ENCODE measurements at places on chromosomes 6 and 20.
A peak's percentile ranks its signal among the peaks of the same experiment; 100 is the strongest.

- no peak overlapping the region for H3K27ac ChIP-seq
- no peaks in the 10 kb centered on the region for H3K36me3 ChIP-seq
- no peaks in the 10 kb centered on the region for H3K27me3 ChIP-seq
- no peak for DNase-seq
Measured at GRCh38 chr6:13908955-13909381, 15.8 kb upstream of the RNF182 start.

- H3K4me3 ChIP-seq = no peak overlapping the region
- no peak overlapping the region for H3K27ac ChIP-seq
- H3K36me3 ChIP-seq = peaks cover 4% of the 10 kb centered on the region
Measured at GRCh38 chr20:44006578-44006977, 91.9 kb downstream of the TOX2 start.

GRCh38 chr6:150719099-150719766 lies 119.5 kb downstream of the PLEKHG1 start:
- no peaks in the 10 kb centered on the region for H3K36me3 ChIP-seq
- no peaks in the 10 kb centered on the region for H3K27me3 ChIP-seq
- no peak for DNase-seq
- peaks cover 13% of the 10 kb centered on the region for H3K4me1 ChIP-seq
- H3K4me3 ChIP-seq = no peak overlapping the region

DNA sequence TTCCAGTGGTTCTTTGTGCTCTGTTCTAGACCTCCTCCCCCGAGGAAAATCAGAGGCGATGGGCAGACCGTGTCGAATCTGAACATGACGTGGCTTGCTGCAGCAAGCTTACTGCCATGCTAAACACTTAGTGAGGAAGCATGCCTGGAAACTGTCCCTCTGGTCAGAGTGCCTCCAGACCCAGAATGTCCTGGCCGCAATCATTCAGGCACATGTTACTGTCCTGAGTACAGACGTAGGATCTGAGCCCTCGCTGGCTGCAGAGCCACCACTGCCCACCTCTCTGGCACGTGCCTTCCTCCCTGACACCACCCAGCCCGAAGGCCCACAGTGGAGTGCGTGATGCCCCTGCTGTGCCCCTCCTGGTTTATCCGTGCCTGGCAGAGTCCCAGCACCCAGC lies 163.6 kb downstream of the SYNDIG1 start:
- H3K4me1 ChIP-seq = no peaks in the 10 kb centered on the region
- H3K27me3 ChIP-seq = no peaks in the 10 kb centered on the region
- H3K4me3 ChIP-seq = no peak overlapping the region

- no peak overlapping the region for H3K27ac ChIP-seq
- H3K36me3 ChIP-seq = no peaks in the 10 kb centered on the region
- H3K27me3 ChIP-seq = no peaks in the 10 kb centered on the region
- H3K4me3 ChIP-seq = no peak overlapping the region
- DNase-seq = no peak
Measured at GRCh38 chr6:72894091-72894490, 272.2 kb downstream of the KCNQ5 start.

DNA sequence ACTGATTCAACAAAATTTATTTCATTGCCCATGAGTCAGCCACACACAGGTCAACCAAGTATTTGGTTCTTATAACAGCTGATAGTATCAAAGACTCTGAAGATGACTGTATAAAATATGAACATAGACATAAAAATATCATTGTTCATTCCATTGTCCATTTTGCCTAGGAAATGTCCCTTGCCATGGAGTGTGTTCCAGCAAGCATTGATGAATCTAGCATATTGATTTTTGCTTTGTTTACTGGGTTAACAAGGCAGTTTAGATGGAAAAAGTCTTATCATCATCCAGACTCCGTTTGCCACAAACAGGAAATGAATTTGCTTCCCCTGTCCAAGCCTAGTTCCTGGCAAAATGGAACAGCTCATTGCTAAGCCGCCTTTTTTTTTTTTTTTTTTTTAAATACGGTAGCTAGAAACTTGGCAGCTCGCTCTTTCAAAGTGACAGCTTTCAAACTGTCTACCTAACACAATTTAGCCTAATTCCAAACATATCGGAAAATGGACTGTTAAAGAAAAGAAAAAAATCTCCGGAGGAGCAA lies 7.5 kb downstream of the F13A1 start:
- no peak for DNase-seq
- no peaks in the 10 kb centered on the region for H3K4me1 ChIP-seq
- H3K27ac ChIP-seq = no peak overlapping the region
- no peak overlapping the region for H3K4me3 ChIP-seq
- H3K27me3 ChIP-seq = peaks cover 9% of the 10 kb centered on the region

- no peaks in the 10 kb centered on the region for H3K4me1 ChIP-seq
- no peak overlapping the region for H3K27ac ChIP-seq
- DNase-seq = no peak
- no peaks in the 10 kb centered on the region for H3K27me3 ChIP-seq
Measured at GRCh38 chr6:131787766-131788712, 19.8 kb upstream of the ENPP1 start.

- no peaks in the 10 kb centered on the region for H3K27me3 ChIP-seq
- no peak overlapping the region for H3K27ac ChIP-seq
- DNase-seq = no peak
- no peaks in the 10 kb centered on the region for H3K4me1 ChIP-seq
Measured at GRCh38 chr6:68328156-68328555, 306.9 kb upstream of the ADGRB3 start.

GRCh38 chr20:36544134-36545018 lies 3.1 kb downstream of the MYL9 start:
- H3K4me1 ChIP-seq = peaks cover 27% of the 10 kb centered on the region
- peak overlapping the region; percentile 52 for H3K4me3 ChIP-seq
- no peak for DNase-seq
- no peak overlapping the region for H3K27ac ChIP-seq

GRCh38 chr6:30806581-30807183 lies 62.3 kb upstream of the IER3 start:
- H3K4me3 ChIP-seq = no peak overlapping the region
- H3K4me1 ChIP-seq = peaks cover 3% of the 10 kb centered on the region
- no peak for DNase-seq
- H3K36me3 ChIP-seq = no peaks in the 10 kb centered on the region
- H3K27me3 ChIP-seq = no peaks in the 10 kb centered on the region

DNA sequence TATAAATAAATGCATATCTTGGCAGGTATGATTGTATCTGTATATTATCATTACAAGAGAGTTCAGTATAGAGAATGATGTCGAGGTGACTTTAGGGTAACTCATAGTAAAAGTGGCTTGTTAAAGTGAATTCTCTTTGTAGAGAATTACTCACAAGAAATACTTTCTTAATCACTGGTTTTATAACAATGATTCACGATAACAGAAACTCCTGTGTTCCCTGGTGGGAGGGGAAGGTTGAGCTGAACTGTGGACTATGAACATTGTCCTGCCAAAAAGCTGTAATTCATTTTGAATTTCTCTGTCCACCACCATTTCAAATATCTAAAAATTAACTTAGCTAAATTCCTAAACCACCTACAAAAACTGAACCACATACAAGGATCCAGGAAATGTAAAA lies 7.7 kb downstream of the TPMT start:
- H3K27ac ChIP-seq = no peak overlapping the region
- H3K27me3 ChIP-seq = no peaks in the 10 kb centered on the region
- no peak for DNase-seq
- no peaks in the 10 kb centered on the region for H3K4me1 ChIP-seq
- H3K36me3 ChIP-seq = no peaks in the 10 kb centered on the region

- no peak overlapping the region for H3K4me3 ChIP-seq
- no peaks in the 10 kb centered on the region for H3K36me3 ChIP-seq
- no peak overlapping the region for H3K27ac ChIP-seq
- H3K4me1 ChIP-seq = no peaks in the 10 kb centered on the region
- no peaks in the 10 kb centered on the region for H3K27me3 ChIP-seq
Measured at GRCh38 chr6:71967436-71967835, 81.1 kb downstream of the RIMS1 start.

DNA sequence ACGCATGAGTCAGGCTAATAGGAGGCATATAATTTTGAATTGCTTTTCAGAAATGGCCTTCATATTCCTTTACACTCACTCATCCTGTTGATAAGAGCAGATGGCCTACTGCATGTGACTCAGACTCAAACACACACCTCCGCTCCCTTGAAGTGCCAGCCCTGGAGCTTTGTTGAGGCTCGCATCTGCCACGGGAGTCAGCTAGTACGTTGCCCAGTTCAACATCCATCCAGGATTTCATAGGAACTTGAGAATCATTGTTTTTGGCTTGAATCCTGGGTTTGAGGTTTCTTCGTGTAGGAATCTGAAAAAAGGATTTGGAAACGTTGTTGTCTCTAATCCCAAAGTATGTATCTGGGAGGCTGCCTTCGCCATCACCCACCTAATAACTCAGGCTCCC lies 87.4 kb upstream of the JAG1 start:
- no peaks in the 10 kb centered on the region for H3K36me3 ChIP-seq
- H3K4me3 ChIP-seq = no peak overlapping the region
- H3K27ac ChIP-seq = no peak overlapping the region
- H3K27me3 ChIP-seq = no peaks in the 10 kb centered on the region

DNA sequence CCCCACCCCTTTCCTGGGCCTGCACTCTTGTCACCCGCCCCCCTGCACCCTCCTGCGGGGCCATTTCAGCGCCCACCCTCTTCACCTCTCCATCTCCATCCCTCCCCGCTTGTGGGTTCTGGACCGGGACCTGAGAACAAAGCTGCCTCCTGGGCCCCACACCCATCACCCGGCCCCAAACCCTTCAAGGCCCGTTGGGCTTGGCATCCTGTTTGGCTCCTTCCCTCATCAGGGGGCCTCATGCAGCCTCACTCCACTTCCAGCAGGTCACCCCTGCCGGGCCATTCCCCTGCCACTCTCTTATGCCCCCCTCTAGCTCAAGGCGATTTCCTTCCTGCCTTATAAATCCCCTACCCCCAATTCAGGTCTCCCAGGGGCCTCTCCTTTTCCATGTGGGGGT lies 67.4 kb downstream of the SRC start:
- peak; percentile 45 for DNase-seq
- H3K36me3 ChIP-seq = no peaks in the 10 kb centered on the region

GRCh38 chr20:21702553-21703470 lies 2.7 kb upstream of the PAX1 start:
- H3K36me3 ChIP-seq = no peaks in the 10 kb centered on the region
- no peak overlapping the region for H3K4me3 ChIP-seq
- no peak overlapping the region for H3K27ac ChIP-seq
- DNase-seq = no peak

- H3K27me3 ChIP-seq = no peaks in the 10 kb centered on the region
- DNase-seq = no peak
- peaks cover 39% of the 10 kb centered on the region for H3K4me1 ChIP-seq
Measured at GRCh38 chr6:15344831-15345230, 99.0 kb downstream of the JARID2 start.

GRCh38 chr20:62739581-62740285 lies 31.1 kb downstream of the NTSR1 start:
- peak; percentile 40 for DNase-seq
- H3K4me1 ChIP-seq = no peaks in the 10 kb centered on the region
- H3K4me3 ChIP-seq = peak overlapping the region; percentile 18
- H3K36me3 ChIP-seq = no peaks in the 10 kb centered on the region

DNA sequence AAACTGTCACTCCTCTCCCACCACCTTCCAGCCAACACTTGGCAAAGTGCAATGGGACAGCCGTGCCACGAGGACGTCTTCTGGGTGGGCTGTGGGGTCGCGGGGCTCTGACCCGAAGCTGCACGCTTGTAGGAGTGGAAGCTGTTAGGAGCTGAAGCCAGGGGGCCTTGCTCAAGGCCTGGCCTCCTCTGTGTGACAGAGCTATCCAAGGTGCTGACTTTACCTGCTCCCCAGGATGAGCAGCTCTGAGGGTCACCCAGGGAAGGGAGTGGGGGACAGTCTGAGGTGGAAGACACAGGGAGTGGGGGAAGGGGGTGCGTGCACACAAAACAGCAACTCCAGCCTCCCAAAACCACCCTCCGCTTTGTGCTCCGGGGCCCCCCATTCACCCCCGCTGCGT lies 17.5 kb upstream of the CHRNA4 start:
- DNase-seq = no peak
- H3K36me3 ChIP-seq = no peaks in the 10 kb centered on the region
- peaks cover 97% of the 10 kb centered on the region for H3K27me3 ChIP-seq
- no peak overlapping the region for H3K27ac ChIP-seq
- no peaks in the 10 kb centered on the region for H3K4me1 ChIP-seq

- no peaks in the 10 kb centered on the region for H3K36me3 ChIP-seq
- no peaks in the 10 kb centered on the region for H3K27me3 ChIP-seq
- no peak overlapping the region for H3K4me3 ChIP-seq
- H3K4me1 ChIP-seq = no peaks in the 10 kb centered on the region
- no peak for DNase-seq
Measured at GRCh38 chr6:162069995-162070394, 657.6 kb downstream of the PRKN start.

DNA sequence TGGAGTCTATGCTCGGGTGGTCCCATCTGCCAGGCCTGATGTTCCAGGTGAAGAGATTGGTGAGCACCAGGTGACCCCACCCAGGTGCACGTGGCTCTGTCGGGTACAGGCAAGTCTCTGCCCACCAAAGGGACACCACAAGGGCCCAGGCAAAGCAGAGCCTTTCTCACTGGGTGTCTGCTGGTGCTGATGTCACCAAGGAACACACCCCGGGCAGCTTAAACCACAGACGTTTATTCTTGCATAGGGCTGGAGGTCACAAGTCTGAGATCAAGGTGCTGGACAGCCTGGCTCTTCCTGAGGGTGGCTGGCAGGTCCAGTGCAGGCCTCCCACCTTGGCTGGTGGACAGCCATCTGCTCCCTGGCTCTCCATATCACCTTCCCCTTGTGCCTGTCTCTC lies 100.7 kb upstream of the CD93 start:
- no peaks in the 10 kb centered on the region for H3K4me1 ChIP-seq
- no peak for DNase-seq
- H3K4me3 ChIP-seq = no peak overlapping the region
- H3K27me3 ChIP-seq = peaks cover 6% of the 10 kb centered on the region
- no peaks in the 10 kb centered on the region for H3K36me3 ChIP-seq

DNA sequence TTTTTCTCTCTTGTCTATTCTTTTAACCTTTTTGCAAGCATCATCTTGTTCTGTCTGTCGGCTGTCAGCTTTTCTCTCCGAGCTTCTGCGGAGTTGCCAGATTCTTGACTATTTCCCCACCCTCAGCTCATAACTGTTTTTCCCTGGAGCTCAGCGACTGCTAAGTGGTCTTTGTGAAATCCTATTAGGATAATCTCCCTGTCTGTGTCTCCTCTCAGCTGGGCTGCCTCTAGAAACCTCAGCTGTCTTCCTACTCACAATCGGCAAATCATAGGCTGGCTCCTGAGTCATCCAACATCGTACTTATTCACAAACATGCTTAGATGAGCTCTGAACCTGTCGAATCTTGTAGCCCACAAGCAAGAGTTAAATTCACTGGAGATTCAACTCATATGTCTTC lies 332.3 kb downstream of the PTPRT start:
- no peaks in the 10 kb centered on the region for H3K36me3 ChIP-seq
- no peak overlapping the region for H3K4me3 ChIP-seq
- H3K27me3 ChIP-seq = no peaks in the 10 kb centered on the region

- H3K36me3 ChIP-seq = no peaks in the 10 kb centered on the region
- no peaks in the 10 kb centered on the region for H3K27me3 ChIP-seq
- no peak for DNase-seq
- no peak overlapping the region for H3K27ac ChIP-seq
Measured at GRCh38 chr6:53864781-53865180, 70.0 kb downstream of the LRRC1 start.

GRCh38 chr6:161091972-161092701 lies 100.6 kb downstream of the MAP3K4 start:
- H3K27me3 ChIP-seq = no peaks in the 10 kb centered on the region
- peaks cover 87% of the 10 kb centered on the region for H3K36me3 ChIP-seq
- no peaks in the 10 kb centered on the region for H3K4me1 ChIP-seq
- no peak for DNase-seq
- no peak overlapping the region for H3K4me3 ChIP-seq
- H3K27ac ChIP-seq = no peak overlapping the region

All from left lung (tissue), 14 donors.